ENCODE measurements at places on chromosomes 3 and 15.
A peak's percentile ranks its signal among the peaks of the same experiment; 100 is the strongest.

DNA sequence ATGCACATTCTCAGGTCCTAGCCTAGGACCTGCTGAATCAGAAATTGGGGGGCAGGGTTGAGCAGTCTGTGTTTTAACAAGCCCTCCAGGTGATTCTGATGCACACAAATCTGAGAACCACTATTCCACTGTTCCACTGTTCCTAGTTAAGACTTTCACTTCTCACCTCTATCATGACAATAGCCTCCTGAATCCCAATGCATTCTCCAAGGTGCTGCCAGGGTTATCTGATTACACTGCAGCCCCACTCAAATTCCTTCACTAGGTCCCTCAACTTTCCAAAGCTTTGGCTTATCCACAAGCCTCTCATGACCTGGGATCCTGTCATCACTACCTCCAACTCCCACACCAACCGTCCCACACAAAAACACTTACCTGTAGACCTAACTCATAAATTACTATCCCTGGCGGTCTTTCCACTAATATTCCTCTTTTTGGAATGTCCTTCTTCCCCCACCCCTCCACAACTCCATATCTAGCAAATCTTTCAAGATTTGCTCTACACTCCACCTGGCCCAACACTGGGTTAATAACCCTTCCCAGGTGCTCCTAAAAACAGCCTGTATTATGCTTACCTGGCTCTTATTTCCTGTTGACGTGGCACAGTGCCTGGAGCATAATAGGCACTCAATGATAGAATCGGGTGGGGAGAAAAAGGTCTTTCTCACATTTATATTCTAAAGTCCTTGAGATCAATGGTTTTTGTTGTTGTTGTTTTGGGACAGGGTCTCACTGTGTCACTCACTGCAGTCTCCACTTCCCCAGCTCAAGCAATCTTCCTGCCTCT, 27.2 kb downstream of the TBL1XR1 start:
- no peak for DNase-seq

DNA sequence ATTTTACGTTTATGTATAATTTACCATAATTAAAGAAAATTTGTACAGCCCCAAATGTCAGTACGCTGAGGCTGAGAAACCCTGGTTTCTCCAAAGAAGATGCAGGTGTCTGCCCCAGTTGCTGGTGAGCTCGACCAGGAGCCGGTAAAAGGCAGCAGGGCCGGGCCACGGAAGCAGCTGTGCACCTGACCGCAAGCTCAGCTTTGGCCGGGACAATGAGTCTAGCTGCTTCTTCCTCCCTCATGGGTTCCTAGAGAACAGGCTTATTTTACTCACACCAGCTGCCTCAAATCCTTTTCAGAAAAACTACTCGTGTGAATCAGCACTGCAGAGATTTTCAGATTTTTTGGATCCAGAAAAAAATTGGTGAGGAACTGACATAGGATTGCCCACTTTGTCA, 18.0 kb upstream of the ZXDC start:
- no peak for DNase-seq

GRCh38 chr3:101828691-101829436, 20.4 kb upstream of the NFKBIZ start:
- peak; percentile 25 for DNase-seq

- no peak for DNase-seq
Measured at GRCh38 chr3:124442463-124442862, 287.8 kb upstream of the UMPS start.

- DNase-seq: no peak
Measured at GRCh38 chr3:168863561-168863960, 767.8 kb upstream of the GOLIM4 start.

GRCh38 chr15:92050220-92050898, 196.9 kb downstream of the SLCO3A1 start:
- no peak for DNase-seq

- no peak for DNase-seq
Measured at GRCh38 chr3:175593331-175593730, 734.2 kb downstream of the NAALADL2 start.

DNA sequence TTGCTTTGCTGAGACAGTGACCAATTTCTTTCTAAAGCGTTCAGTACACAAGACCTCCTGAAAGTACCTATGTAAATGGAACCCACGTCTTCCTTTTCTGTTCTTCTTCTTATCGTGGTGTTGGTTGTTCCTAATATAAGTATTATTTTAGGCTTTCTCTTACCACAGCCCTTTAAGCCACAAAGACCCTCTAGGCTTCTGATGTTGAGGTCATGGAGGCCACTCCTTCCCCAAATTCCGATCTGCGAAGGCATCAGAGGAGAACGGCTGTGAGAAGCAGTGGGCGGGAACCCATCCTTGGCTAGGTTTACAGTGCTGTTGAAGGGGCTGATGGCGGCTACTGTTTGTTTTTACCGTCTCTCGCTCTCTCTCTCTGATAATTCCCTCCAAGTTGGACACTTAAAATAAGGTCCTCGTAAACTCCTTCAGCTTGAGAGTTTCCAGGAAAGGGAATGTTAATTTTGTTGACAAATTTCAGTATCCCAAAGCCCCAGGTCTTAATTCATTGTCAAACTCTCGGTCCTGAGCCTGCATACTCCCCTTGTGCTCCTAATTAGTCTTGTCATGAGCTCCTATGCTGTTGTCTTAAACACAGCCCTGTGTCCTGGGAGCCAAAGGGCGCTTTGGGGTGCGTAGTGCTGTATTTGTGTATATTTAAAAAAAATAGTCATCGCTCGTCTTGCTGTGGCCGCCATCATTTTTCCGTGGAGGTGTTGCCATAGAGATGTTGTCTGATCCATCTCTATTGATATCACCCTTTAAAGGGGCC, 178.8 kb downstream of the OPA1 start:
- DNase-seq: no peak

GRCh38 chr3:4271834-4272233, 31.3 kb upstream of the SETMAR start:
- no peak for DNase-seq

GRCh38 chr3:158718490-158719170, 13.6 kb downstream of the RARRES1 start:
- no peak for DNase-seq

GRCh38 chr3:188720636-188721035, 451.1 kb upstream of the TPRG1 start:
- DNase-seq: no peak

DNA sequence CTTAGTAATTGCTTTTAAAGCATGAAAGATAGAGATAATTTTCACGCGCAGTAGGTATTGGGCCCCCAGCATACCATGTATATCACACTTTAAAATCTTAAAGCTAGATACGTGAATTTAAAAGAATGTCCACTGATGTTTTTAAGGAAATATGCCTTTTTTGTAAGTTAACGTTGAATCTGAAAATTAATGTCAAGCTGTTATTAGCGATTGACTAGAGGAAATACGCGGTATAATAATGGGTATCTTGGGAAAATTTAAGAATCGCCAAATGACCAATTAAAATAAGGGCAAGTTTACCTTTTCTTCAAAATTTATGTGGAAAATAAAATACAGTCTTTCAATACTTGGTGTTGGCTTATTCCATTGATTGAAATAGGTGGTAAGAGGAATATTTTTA, 13.3 kb upstream of the CHD2 start:
- DNase-seq: no peak

- no peak for DNase-seq
Measured at GRCh38 chr15:40471808-40472150, 995 bp downstream of the CHST14 start.

DNA sequence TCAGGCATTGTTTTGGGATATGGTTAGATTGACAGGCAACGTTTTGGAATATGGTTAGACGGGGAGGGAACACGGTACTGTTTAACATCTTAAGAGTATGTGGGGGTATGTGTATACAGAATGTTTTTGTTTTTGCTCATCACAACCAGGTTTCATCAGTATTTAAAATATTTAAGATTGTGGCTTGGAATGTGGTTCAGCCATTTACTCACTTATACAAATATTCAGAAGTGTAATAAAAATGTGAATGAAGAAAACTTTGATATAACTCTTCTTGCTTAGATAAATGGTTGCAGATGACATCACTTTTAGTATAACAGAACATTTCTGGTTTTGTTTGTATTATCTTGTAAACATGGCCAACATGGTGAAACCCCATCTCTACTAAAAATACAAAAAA, 3.9 kb upstream of the PAK2 start:
- no peak for DNase-seq

- DNase-seq: peak; percentile 78
Measured at GRCh38 chr3:169772305-169772896, 795 bp upstream of the MYNN start.

GRCh38 chr3:141459008-141459407, 27.8 kb upstream of the RASA2 start:
- DNase-seq: no peak

DNA sequence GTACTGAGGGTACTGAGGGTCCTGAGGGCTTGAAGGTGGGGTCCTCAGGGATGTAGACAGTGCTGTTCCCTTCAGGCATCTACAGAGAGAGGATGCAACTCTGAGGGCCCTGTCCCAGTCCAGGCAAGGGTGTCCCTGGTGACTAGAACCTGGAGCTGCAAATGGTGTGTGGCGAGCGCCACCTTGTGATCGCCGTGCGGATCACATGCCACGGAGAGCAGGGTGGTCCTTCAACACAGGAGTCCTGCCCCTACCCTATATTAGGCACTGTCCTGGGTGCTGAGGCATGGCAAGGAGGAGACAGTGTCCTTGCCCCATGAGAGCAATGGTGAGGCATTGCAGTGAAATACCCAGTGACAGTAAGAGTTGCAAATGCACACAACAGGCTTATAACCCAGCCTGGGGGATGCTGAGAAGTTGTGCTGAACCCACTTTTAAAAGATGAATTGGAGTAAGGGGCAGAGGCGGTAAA, 23.6 kb downstream of the RHCG start:
- DNase-seq: peak; percentile 12

DNA sequence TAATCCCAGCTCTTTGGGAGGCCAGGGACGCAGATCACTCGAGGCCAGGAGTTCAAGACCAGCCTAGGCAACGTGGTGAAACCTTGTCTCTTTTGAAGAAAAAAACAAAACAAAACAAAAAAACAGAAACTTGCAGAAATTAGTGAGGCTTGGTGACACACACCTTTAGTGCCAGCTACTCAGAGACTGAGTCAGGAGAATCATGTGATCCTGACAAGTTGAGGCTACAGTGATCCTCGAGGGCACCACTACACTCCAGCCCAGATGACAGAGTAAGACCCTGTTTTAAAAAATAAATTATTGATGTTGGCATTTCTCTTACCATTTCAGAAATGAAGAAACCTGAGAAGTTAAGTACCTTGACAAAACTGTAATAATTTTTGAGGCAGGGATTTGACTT, 44.6 kb upstream of the CCNB2 start:
- no peak for DNase-seq

DNA sequence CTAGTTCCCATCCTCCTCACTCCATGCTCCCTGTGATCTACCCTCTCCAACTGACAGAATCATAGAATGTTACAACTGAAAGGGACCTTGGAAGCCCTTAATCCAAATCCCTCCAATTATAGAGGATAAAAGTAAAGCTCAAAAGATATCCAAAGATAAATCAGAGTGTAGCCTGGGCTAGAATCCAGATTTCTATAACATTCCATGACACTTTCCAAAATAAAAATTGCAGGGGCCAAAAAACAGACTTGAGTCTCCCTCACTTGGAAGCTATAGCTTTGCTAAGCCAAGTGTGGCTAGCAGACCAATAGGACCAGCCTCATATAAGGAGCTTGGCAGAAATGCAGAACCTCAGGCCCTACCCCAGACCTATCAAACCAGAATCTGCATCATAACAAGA, 148.1 kb downstream of the NTRK3 start:
- DNase-seq: no peak

GRCh38 chr3:158846803-158847451, 45.1 kb downstream of the MFSD1 start:
- DNase-seq: no peak

GRCh38 chr15:101043911-101044624, 124.9 kb downstream of the LRRK1 start:
- no peak for DNase-seq

DNA sequence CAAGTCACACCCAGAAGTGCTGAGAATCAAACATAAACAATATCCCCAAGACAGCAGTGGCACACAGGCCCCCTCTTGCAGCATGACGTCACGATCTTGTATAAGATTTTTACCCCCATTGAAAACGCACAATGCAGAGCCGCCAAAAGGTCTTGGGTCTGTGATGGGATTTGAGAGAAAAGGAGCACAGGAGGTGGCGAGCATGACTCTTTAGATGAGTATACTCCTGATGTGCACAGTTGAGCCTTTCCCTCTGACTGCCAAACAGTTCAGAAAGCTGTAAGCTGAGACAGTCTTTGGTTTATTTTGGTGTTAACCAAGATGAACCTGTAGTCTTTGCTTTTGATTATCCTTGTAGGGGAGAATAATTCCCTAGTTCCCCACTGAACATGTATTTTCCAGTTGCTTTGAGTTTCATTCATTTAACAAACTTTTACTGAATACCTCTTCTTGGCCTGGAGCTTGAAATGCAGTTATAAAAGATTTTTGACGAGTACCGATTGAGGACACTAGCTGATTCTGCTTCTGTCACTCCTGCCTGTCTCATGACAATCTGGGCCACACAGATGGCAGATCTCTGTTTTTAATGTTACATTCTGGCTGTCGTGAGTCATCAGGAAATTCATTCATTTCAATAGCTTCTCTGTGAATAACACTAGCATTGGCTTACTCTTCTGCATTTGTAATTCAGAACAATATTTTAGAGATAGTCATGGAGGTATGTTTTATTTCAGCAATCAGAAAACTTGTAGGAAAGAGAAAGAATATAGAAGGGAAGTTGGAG, 28.9 kb downstream of the CFAP91 start:
- peak; percentile 6 for DNase-seq

- DNase-seq: no peak
Measured at GRCh38 chr15:50558012-50558411, 11.5 kb upstream of the USP50 start.

DNA sequence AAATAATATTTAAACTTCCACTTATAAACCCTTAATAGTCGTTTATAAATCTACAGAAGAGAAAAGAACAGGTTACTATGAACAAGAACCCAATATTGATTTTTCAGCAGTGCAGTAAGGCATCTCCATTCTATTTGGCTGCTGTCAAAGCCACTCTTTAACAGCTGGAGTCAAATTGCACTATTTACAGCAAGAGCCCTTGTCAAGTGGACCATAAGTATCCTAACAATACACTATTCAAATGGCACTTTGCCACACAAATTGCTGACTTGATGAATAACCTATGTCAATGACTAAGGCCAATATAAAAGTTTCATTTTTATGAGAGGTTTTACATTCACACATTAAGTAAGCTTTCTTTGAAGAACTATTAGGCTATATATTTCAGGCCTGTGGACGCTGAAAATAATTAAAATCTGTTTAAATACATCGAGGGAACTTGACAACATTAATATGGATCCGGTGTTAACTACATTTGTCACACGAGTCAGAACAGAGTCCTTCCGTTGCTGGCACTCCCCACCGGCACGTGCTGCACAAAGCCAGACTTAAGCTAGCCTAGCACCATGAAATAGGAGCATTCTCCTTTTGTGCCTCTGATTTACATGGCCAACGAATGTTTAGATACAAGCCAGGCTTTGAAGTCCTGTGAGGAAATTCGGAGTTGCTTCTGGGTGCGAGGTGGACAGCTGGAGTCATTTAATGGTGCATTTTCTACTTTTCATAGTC, 100.5 kb downstream of the WDR72 start:
- DNase-seq: no peak

All from anterior cingulate cortex (tissue), 58 donors.